Neural crest cell (in vitro differentiated cells): ENCODE measurements at places on chromosomes 1 and 21. TPM values are rescaled to one million over a fixed set of nuclear protein-coding genes. Genes with fewer than 3 reads are reported as not detected.

Gene CACNA1E
- total RNA-seq = 1.3 and 1.5 TPM in 2 replicates

Gene TRIM17
- total RNA-seq = 4.7 and 6.3 TPM in 2 replicates

Gene TNFSF18
- not detected in 2 replicates for total RNA-seq

Gene LEMD1
- total RNA-seq = 10.2 and 10.7 TPM in 2 replicates

Gene NUP210L
- 0.05 TPM in 1 of 2 replicates, not detected in the other for total RNA-seq

Gene CASZ1
- total RNA-seq = 2.6 and 2.9 TPM in 2 replicates

GRCh38 chr1:36737038-36737555, 254.4 kb upstream of the CSF3R start:
- peaks cover 4% of the 10 kb centered on the region for H3K4me1 ChIP-seq
- no peak for DNase-seq
- H3K27me3 ChIP-seq = peaks cover 28% of the 10 kb centered on the region
- H3K27ac ChIP-seq = no peak overlapping the region
- H3K36me3 ChIP-seq = no peaks in the 10 kb centered on the region

- no peaks in the 10 kb centered on the region for H3K27me3 ChIP-seq
- H3K36me3 ChIP-seq = no peaks in the 10 kb centered on the region
- no peak overlapping the region for H3K4me3 ChIP-seq
- H3K27ac ChIP-seq = no peak overlapping the region
Measured at GRCh38 chr1:159509440-159510228, 26.2 kb downstream of the OR10J5 start.

- H3K36me3 ChIP-seq = no peaks in the 10 kb centered on the region
- no peaks in the 10 kb centered on the region for H3K4me1 ChIP-seq
- DNase-seq = no peak
- no peak overlapping the region for H3K27ac ChIP-seq
- H3K27me3 ChIP-seq = no peaks in the 10 kb centered on the region
Measured at GRCh38 chr1:43878440-43878839, 55.2 kb upstream of the ARTN start.

- H3K27ac ChIP-seq = no peak overlapping the region
- H3K4me1 ChIP-seq = no peaks in the 10 kb centered on the region
- H3K27me3 ChIP-seq = no peaks in the 10 kb centered on the region
Measured at GRCh38 chr1:198620951-198621824, 17.7 kb upstream of the PTPRC start.

- DNase-seq = no peak
- no peak overlapping the region for H3K4me3 ChIP-seq
- H3K36me3 ChIP-seq = no peaks in the 10 kb centered on the region
Measured at GRCh38 chr1:71522721-71523120, 441.9 kb upstream of the ZRANB2 start.

- no peak overlapping the region for H3K4me3 ChIP-seq
- H3K27ac ChIP-seq = no peak overlapping the region
- peaks cover 19% of the 10 kb centered on the region for H3K27me3 ChIP-seq
Measured at GRCh38 chr1:114976891-114977290, 52.7 kb upstream of the TSHB start.

GRCh38 chr21:18810136-18810535, 406.6 kb upstream of the TMPRSS15 start:
- H3K27ac ChIP-seq = no peak overlapping the region
- no peaks in the 10 kb centered on the region for H3K36me3 ChIP-seq
- no peak for DNase-seq
- no peak overlapping the region for H3K4me3 ChIP-seq
- no peaks in the 10 kb centered on the region for H3K27me3 ChIP-seq

GRCh38 chr1:99781798-99782197, 15.4 kb upstream of the FRRS1 start:
- H3K4me1 ChIP-seq = no peaks in the 10 kb centered on the region
- H3K4me3 ChIP-seq = no peak overlapping the region
- no peaks in the 10 kb centered on the region for H3K36me3 ChIP-seq
- H3K27me3 ChIP-seq = peaks cover 6% of the 10 kb centered on the region
- H3K27ac ChIP-seq = no peak overlapping the region

DNA sequence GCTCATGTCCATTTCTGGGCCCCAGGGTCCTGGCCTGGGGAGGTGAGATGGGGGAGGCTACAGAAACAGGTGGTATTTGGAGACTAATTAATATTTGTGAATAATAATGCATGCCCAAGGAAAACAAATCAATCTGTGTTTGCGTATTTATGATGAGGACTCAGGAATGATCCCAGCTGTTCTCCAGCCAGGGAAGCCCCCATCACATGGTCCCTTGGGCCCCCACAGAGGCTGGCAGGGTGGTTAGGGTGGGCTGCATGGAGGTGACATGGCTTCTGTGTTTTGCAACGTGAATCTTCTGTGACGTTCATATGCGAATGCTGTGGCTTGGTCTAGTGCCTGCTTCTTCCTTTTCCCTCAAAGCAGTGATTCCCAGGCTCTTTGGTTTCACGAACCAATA, 10.5 kb downstream of the PTPRF start:
- no peaks in the 10 kb centered on the region for H3K27me3 ChIP-seq
- peaks cover 6% of the 10 kb centered on the region for H3K36me3 ChIP-seq
- peak overlapping the region; percentile 50 for H3K27ac ChIP-seq
- DNase-seq = no peak
- no peak overlapping the region for H3K4me3 ChIP-seq
- peaks cover 38% of the 10 kb centered on the region for H3K4me1 ChIP-seq

- no peaks in the 10 kb centered on the region for H3K4me1 ChIP-seq
- H3K4me3 ChIP-seq = no peak overlapping the region
- no peak overlapping the region for H3K27ac ChIP-seq
- no peaks in the 10 kb centered on the region for H3K36me3 ChIP-seq
- H3K27me3 ChIP-seq = no peaks in the 10 kb centered on the region
Measured at GRCh38 chr1:101738475-101738874, 258.3 kb downstream of the OLFM3 start.

- no peaks in the 10 kb centered on the region for H3K27me3 ChIP-seq
- no peak overlapping the region for H3K4me3 ChIP-seq
- no peak for DNase-seq
- no peaks in the 10 kb centered on the region for H3K4me1 ChIP-seq
- H3K27ac ChIP-seq = no peak overlapping the region
- H3K36me3 ChIP-seq = peaks cover 13% of the 10 kb centered on the region
Measured at GRCh38 chr1:49199564-49199963, 422.9 kb upstream of the BEND5 start.

DNA sequence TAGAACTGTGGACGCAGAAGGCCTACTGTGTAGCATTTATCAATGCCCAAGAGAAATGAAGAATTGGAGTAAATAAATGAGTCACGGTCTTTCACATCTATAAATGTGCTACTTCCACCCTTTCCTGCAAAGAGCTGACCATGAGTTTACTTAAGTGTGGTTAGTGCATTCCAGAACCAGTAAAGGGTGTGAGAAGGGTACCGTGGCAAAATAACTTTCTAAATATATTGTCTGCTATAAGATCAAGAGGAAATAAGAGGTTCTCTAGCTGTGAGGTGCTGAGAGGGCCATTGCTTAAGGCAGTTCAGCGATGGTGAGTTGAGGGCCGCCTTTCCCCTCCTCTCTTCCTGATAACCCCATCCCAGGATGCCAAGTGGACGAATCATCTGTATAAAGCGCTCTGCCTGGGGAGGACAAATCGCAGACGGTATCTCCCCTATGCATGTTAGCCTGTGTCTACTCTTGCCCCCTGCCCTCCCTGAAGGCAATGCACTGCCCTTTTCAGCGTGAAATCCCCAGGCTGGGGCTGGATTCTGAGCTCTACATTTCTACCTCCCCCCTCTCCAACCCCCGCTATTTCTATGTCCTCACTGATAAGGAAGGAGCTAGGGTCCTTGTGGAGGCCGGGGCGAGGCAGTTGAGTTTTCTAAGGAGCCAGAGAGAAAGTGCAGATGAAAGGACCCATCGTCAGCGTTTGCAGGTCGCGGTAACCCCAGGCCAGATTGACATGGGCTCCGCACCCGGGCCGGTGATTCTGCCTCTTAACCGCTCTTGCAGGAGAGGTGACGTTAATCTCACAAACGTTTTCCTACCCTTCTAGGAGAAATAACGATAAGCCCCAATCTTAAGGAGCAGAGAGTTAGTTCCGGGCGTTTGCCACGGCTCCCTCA, 1.5 kb upstream of the NCAM2 start:
- DNase-seq = no peak
- H3K4me1 ChIP-seq = peaks cover 6% of the 10 kb centered on the region
- H3K27me3 ChIP-seq = peaks cover 21% of the 10 kb centered on the region
- H3K27ac ChIP-seq = no peak overlapping the region
- no peaks in the 10 kb centered on the region for H3K36me3 ChIP-seq

GRCh38 chr1:77516106-77516505, 166.4 kb downstream of the ZZZ3 start:
- peaks cover 25% of the 10 kb centered on the region for H3K4me1 ChIP-seq
- peaks cover 2% of the 10 kb centered on the region for H3K36me3 ChIP-seq
- H3K4me3 ChIP-seq = no peak overlapping the region
- H3K27ac ChIP-seq = no peak overlapping the region

DNA sequence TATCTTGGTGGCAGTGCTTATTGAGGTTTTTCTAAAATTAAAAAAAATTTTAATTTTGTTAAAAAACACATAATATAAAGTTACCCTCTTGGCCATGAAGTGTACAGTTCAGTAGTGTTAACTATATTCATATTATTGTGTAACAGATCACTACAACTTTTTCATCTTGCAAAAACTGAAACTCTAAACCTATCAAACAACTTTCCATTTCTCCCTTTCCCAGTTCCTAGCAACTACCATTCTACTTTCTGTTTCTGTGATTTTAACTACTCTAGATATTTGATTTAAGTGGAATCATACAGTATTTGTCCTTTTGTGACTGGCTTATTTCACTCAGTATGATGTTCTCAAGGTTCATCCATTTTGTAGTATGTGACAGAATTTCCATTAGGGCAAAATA, 55.5 kb downstream of the SLAMF6 start:
- no peak for DNase-seq
- no peaks in the 10 kb centered on the region for H3K36me3 ChIP-seq
- H3K4me3 ChIP-seq = no peak overlapping the region
- H3K27me3 ChIP-seq = peaks cover 9% of the 10 kb centered on the region

DNA sequence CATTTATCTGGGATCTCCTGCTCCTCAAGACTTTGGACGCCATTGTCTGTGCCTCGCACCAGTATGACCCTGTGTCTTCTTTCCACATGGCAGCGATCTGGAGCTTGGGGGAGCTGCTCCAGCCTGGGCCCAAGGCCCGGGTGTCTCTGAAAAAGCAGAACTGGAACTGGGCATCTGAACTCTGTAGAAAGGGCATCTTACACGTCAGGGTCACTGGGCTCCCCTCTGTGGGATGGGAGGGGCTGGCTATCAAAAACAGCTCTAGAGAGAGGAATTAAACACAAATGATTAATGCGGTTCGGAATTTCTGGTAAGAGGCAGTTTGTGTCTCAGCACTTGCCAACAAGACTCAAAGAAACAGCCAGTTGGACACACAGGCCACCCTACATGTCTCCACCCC, 16.1 kb downstream of the FCRL1 start:
- H3K4me3 ChIP-seq = no peak overlapping the region
- H3K27ac ChIP-seq = no peak overlapping the region
- peaks cover 36% of the 10 kb centered on the region for H3K27me3 ChIP-seq
- no peaks in the 10 kb centered on the region for H3K36me3 ChIP-seq

- peaks cover 9% of the 10 kb centered on the region for H3K36me3 ChIP-seq
- H3K4me1 ChIP-seq = peaks cover 3% of the 10 kb centered on the region
- no peaks in the 10 kb centered on the region for H3K27me3 ChIP-seq
- no peak overlapping the region for H3K27ac ChIP-seq
- H3K4me3 ChIP-seq = no peak overlapping the region
- no peak for DNase-seq
Measured at GRCh38 chr1:51850420-51851223, 27.9 kb downstream of the NRDC start.
